ENCODE measurements at places on chromosomes 5 and 9.

DNA sequence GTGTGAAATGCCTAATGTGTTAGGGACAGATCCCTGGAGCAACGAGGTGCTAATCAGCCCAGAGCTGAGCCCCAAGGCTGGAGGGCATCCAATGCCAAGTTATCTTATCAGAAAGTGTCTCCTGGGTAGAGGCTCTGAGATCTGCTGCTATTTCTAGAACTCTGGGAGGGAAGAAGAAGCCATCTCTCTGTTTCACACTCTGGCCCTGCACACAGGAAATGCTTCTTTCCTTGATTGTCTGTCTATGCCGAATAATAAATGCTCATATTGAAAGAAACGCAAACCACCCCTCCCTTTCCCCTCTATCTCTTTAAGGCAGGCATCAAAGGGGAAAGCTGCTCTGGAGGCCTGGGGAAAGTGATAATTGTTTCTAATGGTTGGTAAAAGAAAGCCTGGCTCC, 166.7 kb downstream of the PAPPA start:
- DNase-seq: no peak

- DNase-seq: no peak
These were observed 58.7 kb downstream of the ZNF354C start for GRCh38 chr5:179118756-179119414.

GRCh38 chr9:21078702-21079101, 960 bp upstream of the IFNB1 start:
- DNase-seq: no peak

GRCh38 chr5:2574155-2574554, 177.3 kb downstream of the IRX2 start:
- DNase-seq: no peak

GRCh38 chr5:142307146-142307890, 17.5 kb downstream of the SPRY4 start:
- no peak for DNase-seq

DNA sequence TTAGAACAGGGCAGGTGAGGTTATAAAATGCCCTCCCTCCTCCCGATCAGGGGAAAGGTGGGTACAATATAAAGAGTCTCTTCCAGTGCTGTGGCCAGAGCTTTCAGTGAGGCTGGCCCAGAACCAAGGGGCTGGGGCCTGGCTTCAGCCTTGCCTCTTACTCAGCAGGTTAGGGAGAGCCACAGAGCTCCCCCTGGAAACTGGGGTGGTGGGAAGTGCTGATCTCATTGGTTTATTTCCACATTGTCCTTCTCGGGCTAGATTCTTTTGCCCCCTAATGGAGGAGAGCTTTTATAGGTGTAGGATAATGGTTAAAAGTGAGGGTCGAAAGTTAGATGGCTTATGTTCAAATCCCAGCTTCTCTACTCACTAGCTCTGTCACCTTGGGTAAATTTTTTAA, 186.7 kb upstream of the TBC1D2 start:
- DNase-seq: no peak

GRCh38 chr9:108756746-108757490, 98.9 kb downstream of the ACTL7B start:
- no peak for DNase-seq

All from stimulated activated CD4-positive, alpha-beta T cell treated with anti-CD3 and anti-CD28 coated beads, Interleukin-1b, Interleukin-23, amount 100 ng/mL, for 48 hours (primary cell).